GM12892 (cell line): ENCODE measurements at places on chromosomes 5 and 9.

DNA sequence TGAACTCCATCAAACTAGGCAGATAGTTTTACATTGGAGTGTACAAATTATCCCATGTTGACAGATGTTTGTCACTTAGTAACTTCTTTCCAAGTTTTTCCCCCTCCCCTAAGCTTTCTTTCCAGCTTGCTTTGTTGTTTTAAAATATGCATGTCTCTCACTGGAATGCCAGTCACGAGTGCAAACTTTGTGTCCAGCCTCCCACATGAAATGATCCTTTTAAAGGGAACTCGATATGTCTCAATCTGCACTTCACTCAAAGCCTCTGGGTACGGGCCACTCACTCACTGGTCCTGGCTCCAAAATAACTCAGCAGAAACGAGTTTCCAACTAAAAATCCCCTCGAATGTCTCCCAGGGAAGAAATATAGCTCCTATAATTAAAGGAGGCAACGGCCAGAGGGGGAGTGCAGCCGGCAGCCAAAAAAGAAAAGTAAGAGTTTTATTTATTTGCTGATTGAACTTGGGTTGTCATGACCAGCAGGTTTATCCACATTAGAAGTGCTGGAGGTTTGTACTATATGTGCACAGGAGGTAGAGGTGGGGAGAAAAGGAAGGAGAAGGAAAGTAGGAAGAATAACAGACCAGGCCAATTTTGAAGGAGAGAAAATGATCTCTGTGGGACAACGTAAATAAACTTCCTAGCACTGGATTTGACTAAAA is 17.5 kb downstream of the NR2F1 start:
- DNase-seq: no peak

DNA sequence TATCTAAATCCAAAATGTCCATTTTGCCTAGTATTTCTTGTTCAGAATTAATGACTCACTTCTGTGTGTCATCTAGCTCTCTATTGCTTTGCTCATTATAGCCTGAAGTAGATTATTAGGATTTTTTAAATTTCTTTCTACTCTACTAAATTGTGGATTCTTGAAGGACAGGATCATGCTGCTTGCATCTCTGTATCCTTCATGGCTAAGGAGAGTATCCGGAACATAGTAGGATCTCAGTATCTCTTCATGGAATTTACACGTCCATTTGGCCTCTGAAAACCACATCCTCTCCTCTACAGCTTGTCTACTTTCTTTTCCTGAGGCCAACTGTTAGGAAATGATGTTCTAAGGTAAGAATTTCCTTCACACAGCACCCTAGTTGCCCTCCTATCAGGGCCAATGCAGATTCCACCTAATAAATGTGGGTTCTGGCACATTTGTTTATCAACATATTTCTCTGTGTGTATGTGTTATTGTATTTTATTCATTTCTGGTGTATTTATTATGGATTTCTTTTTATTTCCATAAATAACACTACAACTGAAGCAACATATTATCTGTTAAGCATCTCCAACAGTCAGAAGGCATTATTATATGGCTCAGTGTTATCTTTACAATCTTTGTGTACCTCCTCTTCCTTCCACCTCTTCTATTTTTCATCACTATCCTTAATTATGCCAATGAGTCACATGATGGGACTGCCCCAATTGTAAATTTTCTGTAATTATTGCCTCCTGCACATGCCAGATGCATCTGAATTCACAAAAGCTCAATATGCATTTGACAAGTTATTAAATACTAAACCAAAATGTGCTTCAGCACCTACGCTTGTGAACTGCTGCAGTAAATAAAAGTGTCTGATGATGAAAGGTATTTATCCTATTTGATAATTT is 557.8 kb upstream of the TLE4 start:
- DNase-seq: no peak

DNA sequence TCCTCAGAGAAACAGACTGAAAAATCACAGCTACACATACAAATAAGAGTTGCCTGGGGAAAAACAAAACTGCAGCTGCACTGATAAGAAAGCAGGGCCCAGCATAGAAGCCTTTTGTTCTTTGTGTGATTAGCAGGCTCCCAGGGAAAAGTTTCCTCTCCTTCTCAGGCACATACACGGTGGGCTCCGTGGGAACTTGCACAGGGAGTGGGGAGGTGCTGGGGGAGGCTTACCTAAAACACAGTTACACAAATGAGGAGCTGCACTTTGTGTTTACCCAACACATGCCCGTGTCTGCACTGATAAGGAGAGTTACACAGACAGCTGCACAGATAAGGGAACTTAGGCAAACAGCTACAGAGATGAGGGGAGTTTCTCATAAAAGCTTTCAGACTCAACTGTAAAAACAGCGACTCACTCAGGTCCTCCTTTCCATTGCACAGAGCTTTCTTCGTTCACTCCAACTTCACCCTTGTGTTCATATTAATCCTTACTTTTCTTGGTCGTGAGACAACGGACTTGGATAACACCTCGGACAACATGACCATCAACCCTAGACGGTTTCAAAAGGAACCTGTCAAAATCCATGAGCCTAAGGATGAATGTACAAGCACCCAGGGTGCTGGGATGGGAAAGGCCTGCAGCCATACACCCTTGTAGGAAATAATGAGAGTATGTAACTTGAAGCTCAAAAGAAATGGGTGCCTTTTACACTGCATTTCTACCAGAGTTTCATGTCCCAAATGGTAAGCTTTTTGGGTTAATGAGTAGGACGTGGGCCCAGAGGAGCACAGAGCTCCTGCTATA is 50.8 kb downstream of the SERINC5 start:
- DNase-seq: no peak

- no peak for DNase-seq
These were observed 424 bp downstream of the HAND1 start for GRCh38 chr5:154477382-154478223.

DNA sequence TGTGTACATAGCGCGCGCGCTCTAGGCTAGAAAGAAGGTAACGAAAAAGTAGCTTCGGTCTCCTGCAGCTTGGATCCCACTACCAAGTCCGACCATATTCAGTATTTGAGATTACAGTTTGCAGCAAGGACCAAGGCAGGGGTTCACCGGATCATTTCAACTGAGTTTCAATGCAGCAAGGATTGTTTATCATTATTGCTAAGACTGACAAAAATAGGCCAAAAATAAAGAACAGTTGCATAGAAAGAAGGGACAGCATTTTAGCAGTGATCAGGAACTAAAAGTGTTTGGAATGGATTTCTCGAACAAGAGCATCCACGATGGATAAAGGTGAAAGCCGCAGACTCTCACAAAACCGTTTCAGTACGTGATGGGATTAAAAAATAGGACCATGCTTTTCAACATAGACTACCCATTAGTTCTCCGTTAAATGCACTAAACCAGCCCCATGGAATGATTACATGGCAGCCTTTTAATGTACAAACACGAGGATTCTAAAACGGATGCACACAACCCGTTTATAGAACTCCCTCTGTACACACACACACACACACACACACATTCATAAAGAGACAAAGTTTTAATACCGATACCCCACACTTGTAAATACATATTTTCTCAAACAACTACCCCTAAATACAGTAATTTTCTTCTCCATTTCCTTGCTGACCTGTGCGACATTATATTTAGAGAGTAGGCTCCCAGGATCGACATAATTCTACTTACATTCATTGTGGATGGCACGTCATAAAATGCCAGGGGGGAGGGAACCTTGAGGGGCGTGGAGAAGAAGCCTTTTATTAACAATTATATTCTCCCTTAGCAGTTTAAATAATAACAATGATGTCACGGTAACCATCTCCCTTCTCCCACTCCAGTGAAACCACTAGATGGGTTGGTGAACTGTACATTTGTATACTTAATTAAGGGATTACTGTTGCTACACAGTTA is 197.1 kb downstream of the MEF2C start:
- DNase-seq: no peak

- peak; percentile 80 for DNase-seq
These were observed at the start of gene GOLGA2 for GRCh38 chr9:128275198-128276007. GOLGA2 (minus strand) TSS chr9:128276007; CDS start chr9:128275976, 31 bp downstream.
